ENCODE measurements at places on chromosomes 5 and 9. TPM values are rescaled to one million over a fixed set of nuclear protein-coding genes. Genes with fewer than 3 reads are reported as not detected.

Gene TOR4A
- total RNA-seq, result 19.0 TPM

Gene ENTREP1
- under 0.01 TPM for total RNA-seq

Gene MEGF9
- total RNA-seq, result 7.4 TPM

Gene GPX8
- total RNA-seq, result 165 TPM

Gene COL23A1
- total RNA-seq, result not detected

Gene CLTA
- 245 TPM for total RNA-seq

Gene GPR150
- total RNA-seq, result under 0.01 TPM

Gene PAEP
- not detected for total RNA-seq

Gene SARDH
- total RNA-seq, result 18.4 TPM

Gene LRRC70
- total RNA-seq, result 1.2 TPM

Gene COL15A1
- total RNA-seq, result 49.9 TPM

Gene SLC22A4
- total RNA-seq, result 4.8 TPM

Gene CDC20B
- not detected for total RNA-seq

Gene ANXA2R
- total RNA-seq, result 1.2 TPM

Gene PCDHGB2
- 2.4 TPM for total RNA-seq

Gene POU5F2
- 1.2 TPM for total RNA-seq

Gene STING1
- total RNA-seq, result 14.2 TPM

Gene OR1J2
- total RNA-seq, result not detected

Gene SOX30
- not detected for total RNA-seq

Gene CATSPER3
- total RNA-seq, result not detected

Gene KLF9
- 27.9 TPM for total RNA-seq

Gene CDX1
- total RNA-seq, result not detected

Gene SPIN1
- 116 TPM for total RNA-seq

Gene SPRY4
- total RNA-seq, result 11.3 TPM

Gene CER1
- not detected for total RNA-seq

Gene PRPF4
- total RNA-seq, result 41.9 TPM

Gene WDR38
- total RNA-seq, result not detected

Gene PMPCA
- 39.5 TPM for total RNA-seq

Gene TAF11L2
- total RNA-seq, result not detected

Gene QRFP
- total RNA-seq, result not detected

Gene ARRDC1
- total RNA-seq, result 10.7 TPM

Gene ADRA1B
- total RNA-seq, result under 0.01 TPM

Gene PHF19
- 36.4 TPM for total RNA-seq

Gene TMEFF1
- 5.3 TPM for total RNA-seq

Gene TMOD1
- not detected for total RNA-seq

Gene RNF180
- total RNA-seq, result 15.2 TPM

Gene CARD9
- total RNA-seq, result 1.8 TPM

Gene DEPDC1B
- total RNA-seq, result 1.5 TPM

Gene ARHGEF28
- total RNA-seq, result 8.1 TPM

Gene ITGA2
- total RNA-seq, result 72.5 TPM

Gene PLAC8L1
- 0.59 TPM for total RNA-seq

Gene CKMT2
- total RNA-seq, result 3.3 TPM

Gene HSPB3
- not detected for total RNA-seq

Gene MYMK
- not detected for total RNA-seq

Gene SLC38A9
- 31.7 TPM for total RNA-seq

Gene ACTL7B
- total RNA-seq, result not detected

Gene HMCN2
- total RNA-seq, result 0.05 TPM

Gene INSL4
- not detected for total RNA-seq

Gene OR2V2
- total RNA-seq, result not detected

Gene APBA1
- total RNA-seq, result 9.8 TPM

Gene TMEM215
- total RNA-seq, result not detected

Gene FGF1
- 3.3 TPM for total RNA-seq

Gene SHISAL2B
- not detected for total RNA-seq

Gene PAIP2
- 60.0 TPM for total RNA-seq

Measured in smooth muscle cell of the umbilical artery (primary cell).